ENCODE measurements at places on chromosomes 11 and 22. TPM values are rescaled to one million over a fixed set of nuclear protein-coding genes. Genes with fewer than 3 reads are reported as not detected.

Gene HTR3A
- total RNA-seq, result 1.6 TPM

GRCh38 chr11:62953811-62954210 is 31.0 kb downstream of the SLC22A6 start:
- H3K27ac ChIP-seq, result no peak overlapping the region
- H3K4me1 ChIP-seq, result peaks cover 5% of the 10 kb centered on the region
- no peak for DNase-seq
- no peak overlapping the region for H3K4me3 ChIP-seq
- H3K36me3 ChIP-seq, result no peaks in the 10 kb centered on the region

Gene MAPK8IP1
- total RNA-seq, result 15.5 TPM

Gene SCN4B
- total RNA-seq, result 1.5 TPM

Gene APOL3
- 27.4 TPM for total RNA-seq

Gene CLDN5
- 129 TPM for total RNA-seq

DNA sequence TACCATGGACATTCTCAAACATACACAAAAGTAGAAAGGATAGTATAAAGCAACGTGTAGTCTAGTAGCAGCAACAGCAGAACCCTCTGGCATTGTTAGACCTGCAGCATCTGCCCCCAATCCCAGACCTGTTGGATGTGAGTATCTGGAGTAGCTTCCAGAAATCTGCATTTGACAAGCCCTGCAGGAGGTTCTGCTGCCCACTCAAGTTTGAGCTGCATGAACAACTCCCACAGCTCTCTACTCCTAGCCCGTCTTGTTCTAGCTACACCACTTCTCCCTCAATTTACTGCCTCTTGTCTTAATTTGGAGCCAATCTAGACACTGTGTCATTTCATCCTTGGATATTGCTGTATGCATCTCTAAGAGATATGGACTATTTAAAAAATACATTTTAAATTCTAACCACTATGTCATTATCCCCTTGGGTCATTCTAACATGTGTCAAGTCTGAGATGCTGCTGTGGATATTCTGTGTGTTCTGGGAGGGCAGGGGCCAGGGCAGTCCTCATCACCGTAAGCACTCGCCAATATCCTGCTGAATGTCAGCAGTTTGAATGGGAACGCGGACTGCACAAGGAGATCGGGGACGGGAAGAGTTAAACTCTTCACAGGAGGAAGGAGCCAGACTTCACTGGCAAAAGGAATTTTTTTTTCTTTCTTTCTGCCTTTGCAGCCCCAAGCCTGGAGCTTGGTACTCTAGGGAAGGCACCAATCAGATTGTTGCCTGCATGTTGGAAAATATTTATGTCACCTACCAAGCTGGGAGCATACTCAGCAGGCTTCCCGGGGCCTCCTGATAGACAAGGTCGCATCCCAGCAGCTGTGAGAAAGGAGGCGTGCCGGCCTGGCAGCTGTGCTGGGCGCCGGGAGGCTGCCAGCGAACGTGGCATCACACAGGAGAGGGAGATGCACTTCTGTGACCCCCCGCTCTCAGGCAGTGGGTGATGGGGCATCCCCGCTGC is 429.0 kb downstream of the MIAT start:
- DNase-seq, result no peak
- H3K27me3 ChIP-seq, result no peaks in the 10 kb centered on the region
- peaks cover 4% of the 10 kb centered on the region for H3K4me1 ChIP-seq
- no peak overlapping the region for H3K4me3 ChIP-seq

Gene OR2AG2
- 0.28 TPM for total RNA-seq

Gene PRAME
- total RNA-seq, result 0.16 TPM

DNA sequence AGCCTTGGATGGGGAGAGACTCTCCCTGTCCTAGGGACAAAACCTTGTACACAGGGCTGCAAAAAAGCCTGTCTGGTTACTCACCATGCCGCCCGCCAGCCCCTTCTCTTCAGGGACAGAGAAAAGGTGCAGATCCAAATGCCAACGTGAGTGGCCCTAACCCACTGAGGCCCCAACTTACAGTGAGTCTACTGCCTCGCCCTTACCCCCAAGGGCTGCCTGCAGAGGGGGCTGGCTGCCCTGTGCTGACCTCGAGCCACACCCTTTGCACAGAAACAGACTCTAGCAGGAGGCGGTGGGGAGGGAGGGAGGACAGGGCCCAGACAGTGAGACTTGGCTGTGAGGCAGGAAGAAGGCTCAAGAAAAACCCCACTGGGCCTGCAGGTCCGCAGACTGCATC is 13.6 kb upstream of the CHST1 start:
- no peak overlapping the region for H3K4me3 ChIP-seq
- no peaks in the 10 kb centered on the region for H3K4me1 ChIP-seq
- DNase-seq, result peak; percentile 19
- no peak overlapping the region for H3K27ac ChIP-seq

GRCh38 chr11:34915136-34916014 is 804 bp downstream of the APIP start:
- H3K4me1 ChIP-seq, result peaks cover 35% of the 10 kb centered on the region
- H3K36me3 ChIP-seq, result no peaks in the 10 kb centered on the region
- peak overlapping the region; percentile 95 for H3K27ac ChIP-seq
- H3K4me3 ChIP-seq, result peak overlapping the region; percentile 80
- DNase-seq, result no peak

- no peaks in the 10 kb centered on the region for H3K27me3 ChIP-seq
- no peaks in the 10 kb centered on the region for H3K36me3 ChIP-seq
- DNase-seq, result no peak
- H3K4me3 ChIP-seq, result no peak overlapping the region
- H3K27ac ChIP-seq, result no peak overlapping the region
- H3K4me1 ChIP-seq, result no peaks in the 10 kb centered on the region
Measured at GRCh38 chr11:41784513-41785335, 325.3 kb upstream of the LRRC4C start.

- H3K27me3 ChIP-seq, result no peaks in the 10 kb centered on the region
- no peaks in the 10 kb centered on the region for H3K36me3 ChIP-seq
- H3K4me3 ChIP-seq, result peak overlapping the region; percentile 35
- H3K4me1 ChIP-seq, result peaks cover 9% of the 10 kb centered on the region
Measured at GRCh38 chr22:42500836-42501179, 18.8 kb downstream of the RRP7A start.

DNA sequence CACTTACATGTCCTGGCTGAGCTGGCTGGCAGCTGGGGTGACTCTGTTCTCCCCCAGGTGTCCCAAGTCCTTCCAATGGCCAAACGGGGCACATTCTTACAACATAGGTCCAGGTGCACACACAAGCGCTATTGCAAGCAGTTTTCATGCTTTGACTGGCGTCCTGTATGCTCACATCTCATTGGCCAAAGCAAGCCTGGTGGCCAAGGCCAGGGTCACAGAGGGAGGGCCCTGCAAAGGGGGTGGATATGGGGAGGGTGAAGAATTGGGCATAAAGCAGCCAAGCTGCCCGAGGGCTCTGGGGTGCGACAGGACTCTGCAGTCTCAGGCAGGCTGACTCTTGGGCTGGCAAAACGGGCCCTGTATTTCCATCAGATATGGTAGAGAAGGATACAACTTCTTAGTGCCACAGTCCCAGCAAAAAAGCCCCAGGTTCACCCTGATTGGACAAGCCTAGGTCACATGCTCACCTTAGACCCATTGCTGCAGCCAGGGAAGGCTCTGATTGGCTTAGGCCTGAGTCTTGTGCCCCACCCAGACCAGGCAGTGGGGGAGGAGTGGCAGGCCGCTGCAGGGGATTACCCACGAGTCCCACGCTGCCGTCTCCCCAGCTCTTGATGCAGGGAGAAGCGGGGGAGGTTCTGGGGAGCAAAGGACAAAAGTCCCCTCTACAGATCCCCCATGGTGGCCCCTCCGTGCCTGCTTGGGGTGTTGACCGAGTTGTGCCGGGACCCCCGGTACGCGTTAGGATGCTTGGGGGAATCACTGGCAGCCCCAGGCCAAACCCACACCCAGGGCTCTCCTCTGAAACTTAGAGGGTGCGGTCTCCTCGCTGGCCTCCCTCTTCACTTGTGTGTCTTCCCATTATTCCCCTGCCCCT is 110.8 kb downstream of the ARHGAP8 start:
- DNase-seq, result no peak

Gene SOX10
- 9.7 TPM for total RNA-seq

GRCh38 chr22:24106385-24107381 is 74.6 kb upstream of the SUSD2 start:
- H3K27ac ChIP-seq, result peak overlapping the region; percentile 75
- H3K36me3 ChIP-seq, result peaks cover 5% of the 10 kb centered on the region
- H3K4me1 ChIP-seq, result peaks cover 32% of the 10 kb centered on the region

Gene CYP2D6
- not detected for total RNA-seq

Gene SYT13
- total RNA-seq, result 3.9 TPM

Gene LIF
- total RNA-seq, result 0.36 TPM

Gene UNC93B1
- 27.6 TPM for total RNA-seq

DNA sequence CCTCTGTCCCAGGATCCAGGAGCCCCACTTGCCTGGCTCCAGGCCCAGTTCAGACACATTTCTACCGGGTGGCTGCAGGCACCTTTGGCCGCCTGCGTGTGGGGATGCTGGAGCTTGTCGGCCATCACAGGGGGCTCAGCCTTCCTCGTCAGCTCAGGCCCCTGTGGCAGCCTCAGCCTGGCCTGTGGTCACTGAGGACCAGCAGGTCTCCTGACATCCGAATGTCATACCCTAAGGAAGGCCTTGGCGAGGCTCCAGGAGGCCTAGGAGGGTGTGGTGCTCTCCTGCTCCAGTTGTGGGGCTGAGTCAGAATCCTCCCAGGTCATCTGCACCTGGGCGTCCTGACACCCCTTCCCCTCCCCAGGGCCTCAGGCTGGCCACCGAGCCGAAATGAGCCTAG is 14.9 kb upstream of the SOX10 start:
- peaks cover 6% of the 10 kb centered on the region for H3K4me1 ChIP-seq
- no peaks in the 10 kb centered on the region for H3K27me3 ChIP-seq
- H3K4me3 ChIP-seq, result no peak overlapping the region

Gene MMP1
- total RNA-seq, result not detected

Gene APOL5
- total RNA-seq, result not detected

DNA sequence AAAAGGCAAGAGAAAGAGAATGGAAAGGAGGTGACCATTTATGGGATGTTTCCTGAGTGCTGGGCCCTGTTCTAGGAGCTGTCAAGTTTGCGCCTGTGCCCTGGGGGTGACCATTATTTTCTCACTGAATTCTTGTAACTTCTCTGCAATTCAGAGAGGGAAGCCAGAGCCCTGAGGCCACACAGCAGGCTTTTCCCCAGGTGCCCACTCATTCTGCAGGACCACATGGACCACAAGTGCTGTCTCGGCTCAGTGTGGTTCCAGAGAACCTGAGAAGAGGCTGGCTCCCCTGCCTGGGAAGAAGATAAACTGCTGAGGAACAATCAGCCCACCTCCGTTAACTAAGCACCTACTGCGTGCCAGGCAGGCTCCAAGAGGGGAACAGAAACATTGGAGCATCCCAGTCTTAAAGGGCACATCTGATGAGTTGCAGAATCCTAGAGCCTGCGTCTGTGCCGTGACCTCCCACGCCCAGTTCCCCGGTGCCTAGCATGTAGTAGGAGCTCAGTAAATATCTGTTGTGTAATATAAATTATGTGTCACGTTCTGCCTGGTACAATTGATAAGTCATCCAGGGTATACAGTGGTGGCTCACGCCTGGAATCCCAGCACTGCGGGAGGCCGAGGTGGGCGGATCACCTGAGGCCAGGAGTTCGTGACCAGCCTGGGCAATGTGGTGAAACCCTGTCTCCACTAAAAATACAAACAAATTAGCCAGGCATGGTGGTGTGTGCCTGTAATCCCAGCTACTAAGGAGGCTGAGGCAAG is 31.6 kb upstream of the CRYBB3 start:
- H3K4me3 ChIP-seq, result no peak overlapping the region
- peak; percentile 49 for DNase-seq
- H3K36me3 ChIP-seq, result no peaks in the 10 kb centered on the region
- H3K27ac ChIP-seq, result no peak overlapping the region
- H3K4me1 ChIP-seq, result peaks cover 12% of the 10 kb centered on the region
- H3K27me3 ChIP-seq, result no peaks in the 10 kb centered on the region

Gene CUL5
- 31.7 TPM for total RNA-seq

Data from sigmoid colon (tissue), 7 donors.